ENCODE measurements at places on chromosomes 3 and 15. TPM values are rescaled to one million over a fixed set of nuclear protein-coding genes. Genes with fewer than 3 reads are reported as not detected.

GRCh38 chr3:60989626-60990441 lies 261.4 kb downstream of the FHIT start:
- no peak overlapping the region for H3K27ac ChIP-seq
- no peaks in the 10 kb centered on the region for H3K4me1 ChIP-seq
- H3K36me3 ChIP-seq, result no peaks in the 10 kb centered on the region
- no peaks in the 10 kb centered on the region for H3K27me3 ChIP-seq
- no peak overlapping the region for H3K4me3 ChIP-seq

DNA sequence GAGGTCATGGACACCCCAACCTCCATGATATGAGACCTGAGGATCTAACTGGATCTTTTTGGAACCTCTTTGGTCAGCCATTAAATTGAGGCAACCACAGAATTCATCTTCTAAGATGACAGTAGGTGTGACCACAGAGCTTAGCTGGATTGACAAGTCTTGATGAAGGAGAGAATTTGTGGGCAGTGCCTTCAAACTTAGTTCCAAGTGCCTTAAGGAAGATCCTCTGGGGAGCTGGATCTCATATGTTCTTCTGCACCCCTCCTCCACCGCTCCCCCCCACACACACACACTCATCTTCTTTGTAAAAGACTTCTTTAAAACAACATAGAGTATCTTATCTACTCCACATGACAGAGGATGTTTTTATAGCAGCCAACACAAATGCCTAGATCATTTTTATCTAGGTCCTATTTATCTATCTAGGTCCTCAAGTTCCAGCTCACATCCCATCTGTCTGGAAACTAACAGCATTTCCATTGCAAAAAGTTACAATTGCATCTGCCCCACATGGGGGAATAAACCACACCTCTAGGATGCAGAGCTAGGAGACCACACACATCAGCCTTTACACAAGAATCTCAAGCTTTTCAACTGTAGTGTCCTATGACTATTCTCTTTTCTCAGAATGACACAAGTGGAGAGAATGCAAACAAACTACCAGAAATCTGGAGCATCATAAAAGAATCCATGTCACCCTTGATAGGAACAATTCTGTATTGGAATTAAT lies 37.4 kb downstream of the WWTR1 start:
- no peaks in the 10 kb centered on the region for H3K36me3 ChIP-seq
- no peaks in the 10 kb centered on the region for H3K27me3 ChIP-seq
- no peak overlapping the region for H3K4me3 ChIP-seq

DNA sequence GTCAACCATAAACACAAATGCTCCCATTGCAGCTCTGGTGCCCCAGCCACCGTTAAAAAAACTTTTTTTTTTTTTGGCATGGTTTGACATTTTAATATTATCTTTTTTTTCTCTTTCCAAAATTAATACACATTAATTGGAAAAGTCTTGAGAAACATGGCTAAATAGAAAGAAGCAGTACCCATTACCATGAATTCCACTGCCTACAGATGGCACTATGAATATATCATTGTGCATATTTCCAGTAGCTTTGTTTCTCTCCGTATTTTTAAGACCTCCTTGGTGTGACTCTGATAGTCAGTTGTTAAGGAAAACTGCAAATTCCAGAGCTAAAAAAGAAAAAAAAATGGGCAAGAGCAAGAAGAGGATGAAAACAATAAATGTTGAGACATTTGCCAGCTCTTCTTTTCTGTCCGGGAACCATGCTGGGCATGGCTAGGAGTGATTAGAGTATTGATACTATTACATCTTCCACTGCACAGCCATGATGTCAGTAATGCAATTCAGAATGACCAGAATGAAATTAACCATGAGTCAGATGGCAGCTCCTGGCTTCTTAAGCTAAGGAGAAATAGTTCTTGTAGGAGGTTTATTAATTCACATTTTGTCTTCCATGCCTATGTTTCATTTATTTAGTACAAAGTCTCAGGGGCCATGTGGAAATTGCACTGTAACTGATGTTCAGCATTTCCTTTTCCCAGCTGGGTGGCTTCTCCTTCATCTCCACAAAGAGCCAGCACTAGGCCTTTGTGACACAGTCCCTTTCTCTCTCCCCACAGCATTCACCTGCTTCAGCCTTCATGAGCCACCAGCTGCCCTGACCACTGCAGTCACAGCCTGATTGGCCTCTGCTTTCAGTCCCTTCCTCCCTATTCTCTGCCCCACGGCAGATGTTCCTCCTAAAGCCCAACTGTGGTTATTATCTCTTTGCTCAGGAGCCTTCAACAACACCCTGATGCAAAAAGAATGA lies 31.8 kb downstream of the SLC7A14 start:
- no peak for DNase-seq
- H3K27me3 ChIP-seq, result no peaks in the 10 kb centered on the region
- H3K36me3 ChIP-seq, result no peaks in the 10 kb centered on the region
- H3K27ac ChIP-seq, result no peak overlapping the region

- no peak overlapping the region for H3K4me3 ChIP-seq
- no peaks in the 10 kb centered on the region for H3K27me3 ChIP-seq
- DNase-seq, result no peak
- H3K4me1 ChIP-seq, result no peaks in the 10 kb centered on the region
- H3K36me3 ChIP-seq, result no peaks in the 10 kb centered on the region
- no peak overlapping the region for H3K27ac ChIP-seq
These were observed 55.5 kb upstream of the PLXNA1 start for GRCh38 chr3:126927401-126927750.

LEKR1 gene
- 5.1 TPM for total RNA-seq
